Retina (tissue), 1 donor: ENCODE measurements at places on chromosomes 6 and 20.

DNA sequence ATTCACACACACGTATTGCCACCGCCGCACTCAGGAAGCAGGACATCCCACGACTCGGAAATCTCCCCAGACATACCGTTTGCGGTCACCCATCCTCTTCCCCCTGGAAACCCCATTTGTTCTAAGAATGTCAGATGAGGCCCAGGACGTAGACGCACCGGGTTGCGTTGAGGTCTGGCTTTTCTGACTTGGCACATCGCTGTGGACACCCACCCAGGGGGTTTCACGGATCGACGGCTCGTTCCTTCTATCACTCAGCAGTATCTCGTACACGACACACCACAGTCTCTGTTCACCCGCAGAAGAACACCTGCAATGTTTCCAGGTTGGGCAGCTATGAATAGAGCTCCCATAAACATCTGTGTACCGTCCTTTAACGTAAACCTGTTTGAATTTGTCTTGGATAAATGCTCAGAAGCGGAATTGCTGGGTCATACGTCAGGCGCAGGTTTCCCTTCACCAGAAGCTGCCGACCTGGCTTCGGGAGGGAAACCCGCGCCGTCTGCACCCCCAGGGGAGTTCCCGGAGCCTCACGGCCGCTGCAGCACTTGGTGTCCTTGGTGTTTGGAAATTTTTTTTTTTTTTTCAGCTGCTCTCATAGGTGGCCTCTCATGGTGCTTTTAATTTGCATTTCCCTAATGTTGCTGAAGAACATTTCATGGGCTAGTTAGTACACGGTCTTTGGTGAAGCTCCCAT is 9.3 kb upstream of the EEF1A2 start:
- no peak for DNase-seq

DNA sequence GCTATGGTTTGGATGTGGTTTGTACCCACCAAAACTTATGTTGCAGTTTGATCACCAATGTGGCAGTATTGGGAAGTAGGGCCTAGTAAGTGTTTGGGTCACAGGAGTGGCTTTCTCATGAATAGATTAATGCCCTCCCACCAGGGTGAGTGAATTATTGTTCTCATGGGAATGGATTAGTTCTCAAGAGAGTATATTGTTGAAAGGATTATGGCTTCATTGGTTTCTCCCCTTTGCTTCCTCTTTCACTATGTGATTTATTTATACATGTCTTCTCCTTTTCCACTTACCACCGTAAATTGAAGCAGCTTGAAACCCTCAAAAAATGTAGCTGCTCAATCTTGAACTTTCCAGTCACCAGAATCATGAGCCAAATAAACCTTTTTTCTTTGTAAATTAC is 10.8 kb downstream of the UFL1 start:
- DNase-seq = no peak

- DNase-seq = no peak
Measured at GRCh38 chr6:44696686-44697085, 309.2 kb downstream of the CDC5L start.

DNA sequence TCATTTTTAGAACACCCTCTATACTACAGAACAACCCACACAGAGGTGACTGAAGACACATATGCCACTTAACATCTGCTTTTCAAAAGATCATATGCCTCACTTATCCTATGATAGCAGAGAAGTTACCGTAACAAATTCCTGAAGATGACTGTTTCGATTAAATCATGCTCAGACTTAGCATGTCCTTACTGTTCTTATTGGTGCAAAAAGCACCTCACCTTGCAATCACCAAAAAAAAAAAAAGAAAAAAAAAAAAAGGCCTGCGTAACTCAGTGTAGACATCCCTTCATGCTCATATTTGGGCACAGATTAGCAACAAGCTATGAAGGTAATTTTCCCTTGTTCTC is 17.7 kb upstream of the DST start:
- no peak for DNase-seq

DNA sequence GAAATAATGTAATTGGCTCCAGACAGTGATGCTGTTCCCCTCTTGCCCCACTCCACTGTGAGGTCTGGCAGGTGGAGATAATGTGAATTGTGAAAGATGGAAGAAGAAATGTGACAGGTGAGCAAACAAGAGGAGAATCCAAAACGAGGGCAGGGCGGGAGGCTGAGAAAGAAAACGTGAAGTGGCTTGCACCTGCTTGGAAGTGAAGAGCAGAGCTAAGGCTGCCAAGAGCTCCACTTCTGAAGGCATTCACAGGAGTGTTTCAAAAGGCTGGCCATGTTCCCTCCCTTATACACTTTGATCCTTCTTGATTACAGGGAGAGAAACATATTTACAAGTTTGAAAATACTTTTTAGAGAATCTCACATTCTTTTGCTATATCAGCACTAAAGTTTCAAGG is 359.4 kb downstream of the EPHA7 start:
- no peak for DNase-seq

DNA sequence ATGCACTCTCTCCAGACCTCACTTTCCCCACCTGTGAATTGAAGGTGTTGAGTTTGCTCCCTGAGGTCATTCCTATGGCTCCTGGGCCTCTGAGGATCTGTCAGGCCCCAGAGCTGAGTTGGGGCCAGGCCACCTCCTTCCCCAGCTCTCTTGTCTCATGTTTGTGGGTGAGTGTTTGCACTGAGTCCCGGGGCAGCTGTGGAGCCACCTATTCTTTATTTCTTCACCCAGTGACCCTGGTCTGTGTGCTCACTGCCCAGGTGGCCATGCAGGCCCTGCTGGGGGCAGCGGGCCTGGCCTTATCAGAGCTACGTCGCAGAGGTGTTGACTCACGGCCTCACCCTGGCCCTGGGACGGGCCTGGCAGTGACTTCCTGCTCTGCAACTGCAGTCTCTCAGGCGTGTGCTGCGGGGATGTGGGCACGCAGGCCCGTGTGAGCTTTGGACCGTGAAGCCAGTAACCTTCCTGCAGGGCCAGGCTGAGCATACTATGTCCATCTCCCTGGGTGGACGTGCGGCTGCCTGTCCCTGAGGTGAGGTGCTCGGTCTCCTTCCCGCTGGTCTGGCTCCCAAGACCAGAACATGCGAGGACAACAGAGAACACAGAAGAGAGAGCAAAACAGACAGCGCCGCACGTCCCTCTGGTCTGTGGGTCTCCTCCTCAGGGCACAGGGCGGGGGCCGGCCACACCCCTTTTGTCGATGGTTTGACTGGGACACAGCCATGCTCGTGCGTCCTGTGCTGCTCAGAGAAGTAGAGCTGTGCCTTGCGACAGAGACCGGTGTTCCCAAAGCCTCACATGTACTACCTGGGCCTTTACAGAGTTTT is 12.1 kb downstream of the TMEM181 start:
- no peak for DNase-seq
